ENCODE measurements at places on chromosomes 6 and 20.

GRCh38 chr6:110039981-110040383, 61.9 kb downstream of the GPR6 start:
- peak; percentile 12 for DNase-seq

DNA sequence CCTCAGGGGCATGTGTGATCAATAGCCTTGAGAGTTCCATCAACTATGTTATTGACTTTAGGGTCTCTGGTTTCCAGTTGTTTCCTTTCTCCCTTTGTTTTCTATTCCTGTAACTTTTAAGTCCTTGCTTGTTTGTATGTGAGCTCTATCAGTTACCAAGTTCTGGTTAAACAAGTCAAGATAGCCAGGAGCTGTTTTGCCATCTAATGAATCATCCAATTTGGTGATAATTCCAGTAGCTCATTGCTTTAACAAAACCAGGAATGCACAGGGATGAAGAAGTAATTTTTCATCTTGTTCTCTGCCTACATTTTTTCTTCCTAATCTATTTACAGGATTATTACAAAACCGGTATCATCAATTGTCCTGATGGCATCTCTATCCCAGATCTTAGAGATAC, 36.5 kb downstream of the KCTD20 start:
- no peak for DNase-seq

GRCh38 chr6:3209114-3210023, 18.1 kb downstream of the TUBB2B start:
- DNase-seq, result no peak

- DNase-seq, result no peak
Measured at GRCh38 chr6:13666194-13667105, 45.2 kb downstream of the RANBP9 start.

DNA sequence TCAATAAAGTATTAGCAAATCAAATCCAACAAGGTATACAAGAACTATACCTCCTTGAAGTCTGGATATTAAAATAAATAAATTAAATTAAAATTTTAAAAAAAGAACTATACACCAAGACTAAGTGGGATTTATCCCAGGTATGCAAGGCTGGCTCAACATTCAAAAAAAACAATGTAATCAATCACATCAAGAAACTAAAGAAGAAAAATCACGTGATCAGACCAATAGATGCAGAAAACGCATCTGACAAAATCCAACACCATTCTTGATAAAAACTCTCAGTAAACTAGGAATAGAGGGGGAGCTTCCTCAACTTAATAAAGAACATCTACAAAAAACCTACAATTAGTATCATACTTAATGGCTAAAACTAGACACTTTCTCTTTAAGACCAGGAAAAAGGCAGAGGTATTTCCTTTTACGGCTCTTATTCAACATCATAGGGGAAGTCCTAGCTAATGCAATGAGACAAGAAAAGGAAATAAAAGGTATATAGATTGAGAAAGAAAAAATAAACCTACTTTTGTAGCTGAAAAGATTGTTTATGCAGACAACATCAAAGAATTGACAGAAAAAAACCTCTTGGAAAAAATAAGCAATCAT, 35.0 kb downstream of the RANBP9 start:
- no peak for DNase-seq

DNA sequence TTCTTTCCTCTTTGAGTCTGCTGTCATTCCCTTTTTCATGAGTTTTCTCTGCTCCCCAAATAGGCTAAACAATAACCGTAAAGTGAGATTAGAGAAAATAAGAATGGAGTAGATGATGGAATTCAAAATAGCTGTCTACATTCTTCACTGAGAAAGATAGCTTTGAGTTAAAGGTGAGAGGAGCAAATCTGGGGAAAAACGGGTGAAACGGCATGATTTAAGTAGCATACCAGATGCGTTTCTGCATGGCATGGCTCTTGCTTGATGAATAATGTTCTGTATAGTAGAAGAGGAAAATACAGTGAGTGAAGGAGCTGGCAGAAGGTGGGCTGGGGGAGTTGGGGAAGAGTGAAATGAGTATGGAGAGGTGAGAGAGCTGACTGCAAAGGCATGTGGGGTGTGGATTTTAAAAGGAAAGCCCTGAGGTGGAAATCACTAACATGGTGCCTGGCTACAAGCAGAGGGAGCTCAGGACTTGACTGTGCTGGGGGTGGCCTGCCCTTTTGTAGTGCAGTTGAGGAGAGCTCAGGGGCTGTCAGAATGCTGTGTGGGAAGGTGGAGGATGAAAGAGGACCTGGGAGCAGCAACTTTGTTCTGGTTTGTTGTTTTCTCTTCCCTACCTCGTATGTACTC, 8.8 kb downstream of the BICRAL start:
- no peak for DNase-seq

- no peak for DNase-seq
Measured at GRCh38 chr20:24984961-24985640, 7.5 kb downstream of the APMAP start.

GRCh38 chr20:6420336-6420735, 297.5 kb upstream of the FERMT1 start:
- DNase-seq, result no peak

DNA sequence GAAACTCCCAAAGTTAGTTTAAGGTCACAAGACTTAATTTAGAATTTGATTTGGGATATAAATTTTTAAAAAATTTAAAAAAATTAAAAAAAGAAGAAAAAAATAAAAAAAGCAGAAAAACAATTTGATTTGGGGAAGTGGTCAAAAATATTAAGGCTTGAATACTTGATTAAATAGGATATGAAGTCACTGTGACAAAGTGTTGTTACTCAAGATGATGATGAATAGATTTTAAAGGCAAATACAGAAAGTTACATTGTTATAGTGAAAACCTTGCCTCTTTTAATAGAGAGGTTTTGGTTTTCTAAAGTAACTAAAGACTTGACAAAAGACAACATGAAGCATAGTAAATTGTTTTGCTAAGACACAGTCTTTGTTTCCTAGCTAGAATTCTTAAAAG, 7.2 kb downstream of the CST9 start:
- no peak for DNase-seq

GRCh38 chr6:26576929-26577719, 19.6 kb upstream of the ABT1 start:
- DNase-seq, result peak; percentile 45

- DNase-seq, result no peak
Measured at GRCh38 chr6:18371010-18371409, 16.1 kb upstream of the RNF144B start.

GRCh38 chr6:16306334-16306733, 67.9 kb downstream of the GMPR start:
- no peak for DNase-seq

GRCh38 chr20:54078296-54078984, 8.0 kb upstream of the BCAS1 start:
- DNase-seq, result no peak

Measured in effector CD4-positive, alpha-beta T cell (primary cell).